Cerebellum (tissue), 4 donors: ENCODE measurements at places on chromosomes 4 and X. TPM values are rescaled to one million over a fixed set of nuclear protein-coding genes. Genes with fewer than 3 reads are reported as not detected.

GRCh38 chr4:21413807-21414370, 534.7 kb downstream of the KCNIP4 start:
- no peak for DNase-seq

DNA sequence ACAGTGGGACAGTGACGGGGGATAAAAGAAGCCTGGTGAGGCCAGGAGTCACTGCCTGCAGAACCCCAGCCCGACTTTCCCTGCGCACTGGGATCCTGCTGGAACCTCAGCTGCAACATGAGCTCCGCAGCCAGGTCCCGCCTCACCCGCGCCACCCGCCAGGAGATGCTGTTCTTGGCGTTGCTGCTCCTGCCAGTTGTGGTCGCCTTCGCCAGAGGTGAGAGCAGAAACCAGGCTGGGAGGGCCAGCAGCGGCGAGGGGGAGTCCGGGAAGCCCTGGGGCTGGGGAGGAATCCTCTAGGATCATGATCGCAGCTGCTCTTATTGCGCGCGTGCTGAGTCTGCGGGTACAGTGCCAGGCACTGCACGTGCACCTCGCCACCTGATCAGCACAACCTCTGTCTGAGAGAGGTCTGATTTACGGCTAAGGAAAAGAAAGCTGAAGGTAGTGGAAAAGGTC, at the start of gene PF4V1:
PF4V1 (plus strand) TSS at position 51 of the 459 bp plus-strand sequence; CDS start at position 118, 67 bp downstream.
- no peak for DNase-seq

- DNase-seq: no peak
Observed at GRCh38 chr4:79917246-79917645, 155.8 kb downstream of the ANTXR2 start.

DNA sequence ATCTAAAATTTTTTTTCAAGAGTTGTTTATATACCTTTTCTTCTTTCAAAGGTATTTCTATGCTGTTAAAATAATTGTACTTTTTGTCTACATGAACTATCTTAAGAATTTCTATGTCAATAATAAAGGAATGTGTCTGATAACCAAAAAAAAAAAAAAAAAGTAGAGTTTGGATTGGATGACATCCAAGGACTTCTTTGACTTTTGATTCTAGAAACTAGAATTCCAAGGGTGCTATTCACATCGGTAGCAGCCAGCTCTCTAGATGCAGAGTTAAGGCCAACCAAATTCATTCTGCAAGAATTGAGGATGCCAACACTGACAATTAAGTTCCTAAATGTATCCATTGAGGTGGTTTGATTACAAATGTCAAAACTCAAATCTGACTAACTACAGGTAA, 42.0 kb upstream of the PRKG2 start:
- DNase-seq: no peak

DNA sequence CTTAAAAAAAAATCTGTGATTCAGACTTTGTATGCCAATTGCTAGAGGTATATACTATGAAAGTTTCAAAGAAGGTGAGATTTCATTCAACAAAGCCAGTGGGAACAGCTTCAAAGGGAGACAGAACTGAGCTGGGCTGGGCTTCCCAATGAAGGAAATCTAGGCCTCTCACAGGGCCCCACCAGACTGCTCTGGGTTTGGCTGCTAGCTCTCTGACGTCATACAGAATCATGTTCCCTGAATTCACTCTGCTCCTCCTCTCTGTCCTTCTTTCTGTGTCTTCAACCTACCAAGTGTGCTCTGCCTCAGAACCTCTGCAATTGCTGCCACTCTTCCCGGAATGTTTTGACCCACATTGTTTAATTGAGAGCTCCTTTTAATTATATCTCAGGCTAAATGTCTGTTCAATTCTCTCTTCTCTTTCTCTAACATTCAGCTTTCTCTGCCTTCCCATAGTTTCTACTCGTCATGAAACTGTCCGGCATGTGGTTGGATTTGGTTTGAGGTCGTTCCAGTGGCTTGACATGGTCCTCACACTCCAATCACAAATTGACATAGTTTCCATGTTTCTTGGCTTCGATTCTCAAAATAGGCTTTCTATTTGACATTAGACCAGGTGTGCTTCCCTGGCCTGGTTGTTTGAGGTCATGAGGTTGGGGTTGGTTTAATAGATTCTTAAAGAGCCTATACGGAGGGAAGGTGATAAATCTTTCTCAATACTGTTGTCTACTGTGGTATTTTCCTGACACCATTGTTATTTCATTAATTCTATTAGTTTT, 282.1 kb upstream of the EMCN start:
- DNase-seq: no peak

DNA sequence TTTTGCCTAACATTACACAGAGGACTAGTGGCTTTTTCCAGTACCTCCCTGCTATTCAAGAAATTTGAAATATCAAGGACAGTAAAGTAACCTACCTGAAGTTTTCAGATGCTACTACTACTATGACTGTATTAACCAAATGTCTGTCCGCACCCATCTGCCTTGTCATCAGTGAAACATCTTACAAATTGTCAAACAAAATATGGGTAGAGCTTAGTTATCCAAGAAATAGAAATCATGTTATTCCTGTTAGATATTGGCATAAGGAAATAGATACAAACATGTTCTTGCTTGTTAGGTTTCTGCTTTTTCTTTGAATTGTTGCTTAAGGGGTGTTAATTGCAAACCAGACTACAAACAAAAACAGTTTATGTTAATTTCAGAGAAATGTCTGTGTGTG, 63.9 kb downstream of the PLS3 start:
- no peak for DNase-seq

- no peak for DNase-seq
Observed at GRCh38 chr4:57190601-57191481, 80.7 kb upstream of the IGFBP7 start.

DNA sequence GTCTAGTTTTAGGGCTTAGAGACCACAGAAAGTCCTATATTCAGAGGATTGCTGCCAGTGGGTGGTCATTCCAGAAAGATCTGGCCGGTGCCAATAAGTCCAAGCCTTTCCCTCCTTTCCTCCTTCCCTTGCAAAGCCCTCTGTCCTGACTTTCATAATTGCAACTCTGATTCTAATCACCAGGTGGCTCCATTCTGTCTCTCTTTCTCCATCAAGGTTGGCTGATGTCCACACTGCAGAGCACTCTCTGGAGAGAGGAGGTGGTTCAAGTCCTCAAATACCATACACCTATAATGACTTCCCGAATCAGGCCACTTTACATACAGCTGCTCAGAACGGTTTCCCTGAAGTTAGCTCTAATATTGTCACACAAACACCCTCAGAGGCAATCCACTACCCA, 22.4 kb upstream of the ARMCX4 start:
- DNase-seq: peak; percentile 4

DNA sequence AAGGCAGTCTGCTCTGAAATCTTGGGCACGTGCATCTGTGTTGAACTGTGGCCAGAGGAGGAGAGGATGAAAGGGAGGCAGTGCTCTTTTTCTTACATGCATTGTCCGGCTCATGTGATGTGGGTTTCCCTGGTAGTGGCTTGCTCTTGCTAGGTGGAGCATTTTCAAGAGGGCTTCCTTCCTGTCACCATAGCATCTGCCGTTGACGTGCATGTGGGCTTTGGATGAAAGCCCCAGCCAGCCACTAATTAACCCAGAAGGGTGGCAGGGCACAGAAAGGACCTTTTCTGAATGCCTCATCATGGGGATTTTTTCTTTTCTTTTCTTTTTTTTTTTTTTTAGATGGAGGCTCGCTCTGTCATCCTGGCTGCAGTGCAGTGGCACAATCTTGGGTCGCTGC, 121.3 kb downstream of the GPR143 start:
- no peak for DNase-seq

- no peak for DNase-seq
Observed at GRCh38 chrX:20144491-20144890, 2.9 kb upstream of the EIF1AX start.

DNA sequence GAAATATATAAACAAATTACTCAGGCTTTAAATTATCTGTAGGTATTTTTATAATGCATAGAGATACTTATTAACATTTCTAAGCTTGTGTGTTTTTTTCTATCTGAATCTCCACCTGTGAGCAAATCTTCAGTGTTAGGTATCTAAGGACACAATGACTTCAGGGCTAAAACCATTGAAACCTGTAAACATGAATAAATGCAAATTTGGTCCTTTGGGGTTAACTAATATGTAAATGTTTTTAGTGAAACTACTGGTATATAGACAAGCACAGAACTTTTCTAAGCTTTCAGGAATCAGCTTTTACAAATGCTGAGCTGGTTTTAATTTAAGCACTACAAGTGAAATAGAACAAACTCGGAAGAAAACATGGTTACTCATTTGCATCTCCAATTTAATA, 147.9 kb downstream of the FBXO8 start:
- DNase-seq: no peak

DNA sequence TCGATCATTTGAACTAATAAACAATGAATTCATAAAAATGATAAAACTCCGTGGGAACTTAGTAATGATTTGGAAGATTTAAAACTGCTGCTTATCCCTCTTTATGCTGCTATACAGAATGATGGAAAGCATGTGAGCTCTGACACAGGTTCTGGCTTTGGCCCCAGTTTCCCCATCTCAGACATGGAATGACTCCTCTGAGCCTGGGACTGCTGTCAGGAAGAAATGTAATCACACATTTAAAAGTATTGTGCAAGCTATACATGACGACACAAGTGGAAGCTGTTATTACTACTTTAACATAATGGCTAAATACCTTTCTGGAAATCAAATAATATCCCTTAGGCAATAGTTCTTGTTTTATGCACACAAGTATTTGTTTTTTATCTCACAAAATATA, 161.7 kb downstream of the DCHS2 start:
- DNase-seq: no peak

DNA sequence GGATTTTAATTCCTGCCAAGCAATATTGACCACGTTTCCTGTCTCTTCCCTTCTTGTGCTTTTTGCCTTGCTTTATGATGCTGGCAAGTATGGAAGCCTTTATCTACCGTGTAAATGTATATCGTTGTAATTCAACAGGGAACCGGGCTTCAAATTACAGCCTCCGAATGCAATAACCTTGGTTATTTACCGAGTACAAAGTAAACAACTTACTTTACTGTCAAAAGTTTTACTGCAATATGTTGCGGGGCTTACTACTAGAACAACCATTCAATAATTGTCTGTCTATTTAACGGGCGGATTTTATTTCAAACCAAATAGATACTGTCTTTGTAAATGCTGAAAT, 73.1 kb downstream of the PALLD start:
- DNase-seq: no peak

DNA sequence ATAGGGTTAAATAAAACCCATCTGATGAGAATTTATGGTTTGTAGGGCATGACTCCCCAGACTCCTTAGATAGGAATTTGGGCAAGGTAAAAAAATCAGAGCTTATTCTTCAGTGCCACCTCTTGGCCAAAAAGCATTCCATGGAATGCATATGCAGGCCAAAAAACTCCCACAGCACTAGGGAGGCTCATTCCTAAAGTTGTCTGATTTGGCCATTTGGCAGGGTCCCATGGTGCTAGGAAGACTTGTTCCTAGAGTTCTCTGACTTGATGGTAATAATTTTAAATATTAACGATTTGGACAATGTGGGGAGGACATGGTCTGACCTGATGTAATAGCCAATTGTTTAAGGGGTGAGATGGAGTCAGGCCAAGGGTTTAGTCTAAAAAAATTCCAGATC, 93.0 kb downstream of the SPIN4 start:
- DNase-seq: no peak

GRCh38 chrX:1903236-1903935, 288.5 kb downstream of the ASMT start:
- DNase-seq: no peak

DNA sequence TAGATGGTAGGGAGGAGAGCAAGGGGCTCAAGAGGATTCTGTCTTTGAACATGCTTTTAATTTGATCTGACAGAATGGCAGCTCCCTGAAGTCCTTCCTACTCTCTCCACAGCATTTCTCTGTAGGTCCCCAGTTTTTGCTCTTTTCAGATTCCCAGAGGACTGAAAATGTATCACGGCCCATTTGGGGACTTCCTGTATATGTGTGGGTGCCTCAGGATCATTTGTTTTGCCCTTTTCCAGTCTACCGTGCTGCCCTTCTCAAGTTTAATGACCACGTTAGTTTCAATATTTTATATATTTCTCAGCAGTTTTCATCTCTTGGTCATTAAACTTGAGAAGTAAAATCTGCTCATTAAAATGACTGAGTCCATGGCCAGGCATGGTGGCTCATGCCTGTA, 2.3 kb downstream of the TBC1D1 start:
- DNase-seq: no peak

- no peak for DNase-seq
Observed at GRCh38 chr4:139887376-139887802, 221.8 kb downstream of the MGST2 start.

GRCh38 chr4:148061795-148062194, 329.9 kb downstream of the ARHGAP10 start:
- no peak for DNase-seq

DNA sequence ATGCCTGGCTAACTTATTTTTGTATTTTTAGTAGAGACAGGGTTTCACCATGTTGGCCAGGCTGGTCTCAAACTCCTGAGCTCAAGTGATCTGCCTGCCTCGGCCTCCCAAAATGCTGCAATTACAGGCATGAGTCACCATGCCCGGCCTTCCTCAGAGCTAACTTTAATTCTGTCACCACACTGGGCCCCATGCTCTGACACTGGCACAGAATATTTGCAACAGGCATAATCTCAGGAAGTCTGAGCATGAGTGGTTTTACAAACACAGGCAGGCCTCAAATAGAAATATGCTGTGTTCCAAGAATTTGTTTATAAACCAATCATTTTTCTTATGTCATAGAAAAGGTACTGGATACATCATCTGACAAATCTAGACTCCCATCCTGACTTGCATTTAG, 32.7 kb upstream of the FAM9C start:
- no peak for DNase-seq

DNA sequence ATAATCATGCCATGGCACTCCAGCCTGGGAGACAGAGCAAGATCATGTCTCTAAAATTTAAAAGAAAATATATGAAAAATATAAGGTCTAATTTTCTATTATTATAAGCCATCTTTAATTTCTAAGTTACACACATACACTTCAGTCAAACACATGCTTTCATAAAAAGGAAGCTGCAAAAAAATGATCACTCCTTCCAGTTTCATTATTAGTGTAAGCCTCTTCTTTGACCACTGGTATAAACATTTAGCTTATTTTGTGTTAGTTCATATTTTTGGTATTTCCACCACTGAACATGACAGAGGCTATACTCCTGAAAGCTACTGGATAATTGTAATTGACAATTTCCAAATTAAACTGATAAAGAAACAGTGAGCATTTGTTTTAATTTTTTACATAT, 163.3 kb upstream of the USP38 start:
- DNase-seq: no peak

DNA sequence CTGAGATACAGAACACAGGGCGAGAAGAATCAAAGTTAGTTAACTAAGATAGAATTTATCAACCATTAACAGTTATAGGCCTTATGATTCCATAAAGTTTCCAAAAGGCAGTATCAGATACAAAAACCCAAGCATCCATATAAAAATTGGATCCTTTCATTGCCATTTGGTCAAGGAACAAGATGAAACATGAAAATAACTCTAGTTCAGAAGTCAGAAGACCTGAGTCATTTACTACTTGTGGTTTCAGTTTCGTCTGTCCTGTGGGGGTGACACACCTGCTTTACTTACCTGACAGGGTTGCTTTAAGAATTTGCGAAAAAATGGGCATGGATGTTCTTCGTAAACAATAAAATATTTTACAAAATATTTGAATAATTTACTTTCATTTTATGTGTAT, 130.8 kb downstream of the ANAPC10 start:
- no peak for DNase-seq

Gene MAGEC3
- 0.54 TPM for total RNA-seq

Gene ADAM29
- 0.91 TPM for total RNA-seq

Gene PHEX
- total RNA-seq: 0.82 TPM

Gene DCHS2
- 12.2 TPM for total RNA-seq

Gene TEX11
- total RNA-seq: not detected

Gene RPS3A
- 1,466 TPM for total RNA-seq

Gene PCSK1N
- 35.7 TPM for total RNA-seq

Gene FOXR2
- not detected for total RNA-seq

Gene ZDHHC15
- total RNA-seq: 10.4 TPM

Gene TAF1
- 64.2 TPM for total RNA-seq

Gene NPNT
- total RNA-seq: 2.0 TPM
